M059J (cell line): ENCODE measurements at places on chromosomes 11 and 22. TPM values are rescaled to one million over a fixed set of nuclear protein-coding genes. Genes with fewer than 3 reads are reported as not detected.

Gene MPPED1
- 0.05 TPM in 1 of 2 replicates, not detected in the other for total RNA-seq

DNA sequence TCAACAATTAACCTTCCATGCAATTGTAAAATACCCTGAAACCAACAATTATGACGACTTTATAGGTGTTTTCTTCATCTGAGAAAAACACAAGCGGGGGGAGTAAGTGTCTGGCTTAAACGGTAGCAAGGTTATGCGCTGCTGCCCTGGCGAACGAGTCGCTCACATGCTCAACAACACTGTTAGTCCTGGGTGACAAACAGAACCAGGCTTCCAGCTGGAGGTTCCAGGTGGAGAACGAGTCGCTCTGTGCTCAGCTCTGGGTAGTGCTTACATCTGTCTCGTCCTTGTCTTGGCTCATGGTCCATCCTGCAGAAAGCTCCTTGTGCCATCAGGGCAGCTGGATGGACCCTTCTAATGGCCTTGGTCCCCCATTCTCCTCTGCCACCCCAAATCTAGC, 48.2 kb downstream of the PC start:
- DNase-seq, result no peak

DNA sequence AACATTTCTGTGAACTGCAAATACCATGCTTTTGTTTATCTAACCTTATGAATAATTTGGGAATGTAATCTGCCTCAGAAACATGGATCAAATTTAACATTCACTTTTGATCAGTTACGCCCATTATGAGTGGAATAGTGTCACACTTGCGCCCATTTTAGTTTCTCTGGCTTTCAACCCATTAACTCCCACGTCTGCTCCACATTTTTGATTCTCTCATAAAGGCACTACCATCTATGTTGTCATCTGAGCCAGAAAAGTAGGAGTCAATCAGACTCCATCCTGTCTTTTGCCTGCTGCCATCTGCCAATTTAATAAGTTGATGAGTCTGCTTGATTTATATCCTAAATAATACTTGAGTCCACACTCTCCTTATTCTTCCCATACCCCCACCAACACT, 1090.7 kb downstream of the DLG2 start:
- no peak for DNase-seq

GRCh38 chr22:28009272-28009827, 90.3 kb upstream of the PITPNB start:
- DNase-seq, result peak; percentile 75

DNA sequence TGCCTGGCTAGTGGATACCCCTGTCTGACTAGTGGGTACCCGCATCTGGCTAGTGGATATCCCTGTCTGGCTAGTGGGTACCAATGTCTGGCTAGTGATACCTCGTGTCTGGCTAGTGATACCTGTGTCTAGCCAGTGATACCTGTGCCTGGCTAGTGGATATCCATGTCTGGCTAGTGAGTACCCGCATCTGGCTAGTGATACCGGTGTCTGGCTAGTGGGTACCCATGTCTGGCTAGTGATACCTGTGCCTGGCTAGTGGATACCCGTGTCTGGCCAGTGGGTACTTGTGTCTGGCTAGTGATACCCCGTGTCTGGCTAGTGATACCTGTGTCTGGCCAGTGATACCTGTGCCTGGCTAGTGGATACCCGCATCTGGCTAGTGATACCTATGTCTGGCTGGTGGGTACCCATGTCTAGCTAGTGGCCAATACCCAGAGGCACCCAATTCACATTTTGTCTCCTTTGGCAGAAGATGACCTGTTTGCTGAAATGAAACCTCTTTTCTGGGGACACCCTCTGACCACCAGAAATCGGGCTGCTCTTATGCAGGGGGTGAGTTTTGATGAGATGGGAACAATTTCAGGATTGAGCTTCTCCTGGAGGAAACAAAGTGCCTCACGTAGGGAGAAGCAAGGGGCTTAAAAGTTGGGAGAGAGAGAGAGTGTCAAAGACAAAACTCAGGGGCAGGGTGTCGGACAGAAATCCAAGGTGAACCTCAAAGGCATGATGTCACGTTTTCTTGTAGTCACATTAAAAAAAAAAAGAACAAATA, 63.4 kb downstream of the SMIM38 start:
- no peak for DNase-seq

- no peak for DNase-seq
Observed at GRCh38 chr11:18093959-18094358, 11.9 kb downstream of the SAAL1 start.

Gene NXPE2
- total RNA-seq, result not detected in 2 replicates

DNA sequence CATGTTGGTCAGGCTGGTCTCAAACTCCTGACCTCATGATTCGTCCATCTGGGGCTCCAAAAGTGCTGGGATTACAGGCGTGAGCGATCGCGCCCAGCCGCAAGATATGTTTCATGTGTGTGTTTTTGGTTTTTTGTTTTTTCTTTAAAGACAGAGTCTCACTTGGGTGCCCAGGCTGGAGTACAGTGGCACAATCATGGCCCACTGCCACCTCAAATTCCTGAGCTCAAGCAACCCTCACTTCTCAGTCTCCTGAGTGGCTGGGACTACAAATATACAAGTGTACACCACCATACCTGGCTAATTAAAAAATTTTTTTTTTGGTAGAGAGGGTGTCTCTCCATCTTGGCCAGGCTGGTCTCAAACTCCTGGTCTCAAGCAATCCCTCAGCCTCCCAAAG, 8.4 kb downstream of the TIGD3 start:
- no peak for DNase-seq

DNA sequence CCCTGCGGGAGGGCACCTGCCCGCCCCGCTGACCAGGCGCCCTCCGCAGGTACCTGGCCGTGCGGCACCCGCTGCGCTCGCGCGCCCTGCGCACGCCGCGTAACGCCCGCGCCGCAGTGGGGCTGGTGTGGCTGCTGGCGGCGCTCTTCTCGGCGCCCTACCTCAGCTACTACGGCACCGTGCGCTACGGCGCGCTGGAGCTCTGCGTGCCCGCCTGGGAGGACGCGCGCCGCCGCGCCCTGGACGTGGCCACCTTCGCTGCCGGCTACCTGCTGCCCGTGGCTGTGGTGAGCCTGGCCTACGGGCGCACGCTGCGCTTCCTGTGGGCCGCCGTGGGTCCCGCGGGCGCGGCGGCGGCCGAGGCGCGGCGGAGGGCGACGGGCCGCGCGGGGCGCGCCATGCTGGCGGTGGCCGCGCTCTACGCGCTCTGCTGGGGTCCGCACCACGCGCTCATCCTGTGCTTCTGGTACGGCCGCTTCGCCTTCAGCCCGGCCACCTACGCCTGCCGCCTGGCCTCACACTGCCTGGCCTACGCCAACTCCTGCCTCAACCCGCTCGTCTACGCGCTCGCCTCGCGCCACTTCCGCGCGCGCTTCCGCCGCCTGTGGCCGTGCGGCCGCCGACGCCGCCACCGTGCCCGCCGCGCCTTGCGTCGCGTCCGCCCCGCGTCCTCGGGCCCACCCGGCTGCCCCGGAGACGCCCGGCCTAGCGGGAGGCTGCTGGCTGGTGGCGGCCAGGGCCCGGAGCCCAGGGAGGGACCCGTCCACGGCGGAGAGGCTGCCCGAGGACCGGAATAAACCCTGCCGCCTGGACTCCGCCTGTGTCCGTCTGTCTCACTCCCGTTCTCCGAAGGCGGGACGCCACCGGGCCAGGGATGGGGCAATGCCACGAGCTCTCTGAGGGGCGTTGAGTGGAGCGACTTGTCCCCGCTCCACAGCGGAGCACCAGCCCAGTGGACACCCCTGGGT, 1.8 kb downstream of the GALR3 start:
- DNase-seq, result no peak

Gene DEPDC7
- total RNA-seq, result 36.3 and 39.6 TPM in 2 replicates

- DNase-seq, result peak; percentile 69
Observed at GRCh38 chr22:45127866-45128265, 35.9 kb upstream of the NUP50 start.

- no peak for DNase-seq
Observed at GRCh38 chr11:61102667-61103571, 630 bp downstream of the CD5 start.

- peak; percentile 18 for DNase-seq
Observed at GRCh38 chr11:130979386-130979972, 63.2 kb upstream of the SNX19 start.

DNA sequence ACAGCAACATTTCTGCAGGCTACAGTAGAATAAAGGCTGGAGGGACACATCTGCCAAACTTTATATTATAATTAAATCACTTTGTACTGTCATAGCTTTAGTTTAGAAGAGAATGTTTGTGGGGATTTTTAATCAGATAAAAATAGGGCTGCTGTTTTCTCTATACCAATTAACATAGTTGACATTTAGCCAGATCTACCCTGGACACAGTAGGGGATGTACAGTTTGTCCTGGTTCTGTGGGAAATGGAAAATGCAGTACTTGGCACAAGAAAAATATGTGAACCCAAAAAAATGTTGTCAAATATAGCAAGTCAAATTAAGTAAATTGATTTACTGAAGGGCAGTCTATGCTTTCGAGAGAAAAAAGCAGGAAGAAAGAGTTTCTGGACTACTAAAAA, 20.8 kb upstream of the PICALM start:
- peak; percentile 91 for DNase-seq

DNA sequence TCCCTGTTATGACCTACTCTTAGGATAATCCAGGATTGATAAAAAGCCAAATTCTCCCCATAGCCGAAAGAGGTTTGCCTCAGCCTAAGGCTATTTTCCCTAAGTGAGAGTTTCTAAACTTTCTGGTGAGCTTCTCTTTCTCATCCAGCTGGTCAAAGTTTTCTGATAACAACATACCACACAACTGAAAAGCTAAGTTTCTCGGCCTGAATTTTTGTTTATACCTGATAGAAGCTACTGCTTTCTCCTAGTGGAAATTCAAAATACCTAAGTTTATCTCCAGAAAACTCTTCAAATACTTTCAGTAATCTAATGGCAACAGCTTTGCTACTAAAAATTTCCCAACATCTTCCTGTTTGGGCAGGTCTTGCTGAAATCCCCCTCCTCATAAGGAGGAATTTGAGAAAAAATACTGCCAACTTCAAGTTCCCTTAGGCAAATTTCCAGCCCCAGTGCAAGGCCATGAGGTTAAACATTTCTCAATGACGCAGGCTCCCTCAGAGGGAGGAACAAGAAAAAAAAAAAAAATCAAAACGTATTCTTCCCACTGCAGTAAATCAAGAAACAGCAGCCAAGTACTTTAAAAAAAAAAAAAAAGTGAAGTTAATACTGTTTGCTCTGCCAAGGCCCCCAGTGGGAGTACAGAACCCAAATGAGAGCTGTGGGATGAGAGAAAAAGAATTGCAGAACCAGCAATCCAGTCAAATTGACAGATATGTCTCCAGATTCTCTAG, 127.0 kb downstream of the MRTFA start:
- peak; percentile 90 for DNase-seq

Gene SESN3
- total RNA-seq, result 0.44 and 0.52 TPM in 2 replicates

Gene MUC5AC
- total RNA-seq, result not detected in 2 replicates

Gene ABCC8
- not detected in 2 replicates for total RNA-seq

Gene UPK3A
- total RNA-seq, result not detected in 2 replicates

- no peak for DNase-seq
Observed at GRCh38 chr11:61146416-61146815, 14.8 kb downstream of the VPS37C start.

- DNase-seq, result no peak
Observed at GRCh38 chr11:65426839-65427690, 4.5 kb downstream of the NEAT1 start.
